ENCODE measurements at places on chromosomes 7 and 10.
A peak's percentile ranks its signal among the peaks of the same experiment; 100 is the strongest.

DNA sequence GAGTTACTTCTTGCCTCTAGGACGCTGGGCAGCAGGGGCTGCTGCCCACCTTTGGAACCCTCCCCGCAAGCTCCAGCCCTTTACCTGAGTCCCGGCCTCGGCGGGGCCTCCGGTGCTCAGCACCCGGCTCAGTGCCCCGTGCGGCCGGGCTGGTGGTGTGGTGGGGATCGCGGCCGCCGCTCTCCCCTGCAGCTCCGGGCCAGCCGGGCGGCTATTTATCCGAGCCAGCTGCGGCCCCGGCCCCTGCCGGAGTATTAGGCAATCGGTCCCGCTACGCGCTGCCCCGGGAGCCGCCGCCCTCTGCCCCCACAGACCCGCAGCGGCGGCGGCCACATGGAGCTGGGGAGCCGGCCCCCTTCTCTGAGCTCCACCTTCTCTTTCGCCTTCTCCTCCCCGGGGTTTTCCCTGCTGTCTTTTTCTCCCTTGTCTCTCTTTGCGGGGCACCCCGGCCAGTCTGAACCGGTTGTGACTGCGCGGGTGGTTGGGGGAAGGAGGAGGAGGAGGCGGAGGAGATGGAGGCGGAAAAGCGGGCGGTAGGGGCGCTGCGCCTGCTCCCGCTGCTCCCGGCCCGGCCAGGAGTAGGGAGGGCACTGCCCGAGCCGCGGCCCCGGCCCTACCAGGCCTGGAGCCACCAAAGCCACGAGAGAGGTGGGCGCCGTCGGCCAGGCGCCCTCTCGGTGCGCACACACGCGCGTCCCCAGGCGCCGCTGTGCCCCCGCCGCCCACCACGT lies at the start of gene SLC16A9:
Gene SLC16A9 (minus strand): TSS at position 456 of the 731 bp plus-strand sequence. CDS start 25,559 bp downstream, outside the sequence.
- no peaks in the 10 kb centered on the region for H3K36me3 ChIP-seq
- H3K27me3 ChIP-seq, result peaks cover 19% of the 10 kb centered on the region
- H3K4me3 ChIP-seq, result no peak within 1 kb of the TSS
- no peak within 1 kb of the TSS for H3K27ac ChIP-seq
- no peak for DNase-seq
- H3K4me1 ChIP-seq, result peaks cover 9% of the 10 kb centered on the region

DNA sequence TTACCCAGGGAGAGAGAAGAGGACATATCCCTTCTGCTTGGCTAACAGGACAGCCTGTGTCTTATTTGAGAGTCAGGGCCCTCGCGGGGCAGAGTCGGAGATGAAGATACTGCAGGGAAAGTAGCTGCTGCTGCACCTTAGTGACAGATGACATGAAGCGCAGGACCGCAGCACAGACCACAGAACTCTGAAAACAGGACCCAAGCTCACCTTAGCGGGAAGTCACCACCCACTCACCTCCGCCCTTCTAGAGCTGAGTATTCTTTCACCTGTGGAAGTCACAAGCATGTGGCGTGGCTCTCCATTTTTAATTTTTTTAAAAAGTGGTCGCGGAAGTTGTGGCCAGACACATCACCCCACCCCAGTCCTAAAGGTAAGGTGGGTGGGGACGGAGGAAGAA lies 191.4 kb downstream of the FAM107B start:
- H3K36me3 ChIP-seq, result peaks cover 8% of the 10 kb centered on the region
- H3K27ac ChIP-seq, result peak overlapping the region; percentile 90

DNA sequence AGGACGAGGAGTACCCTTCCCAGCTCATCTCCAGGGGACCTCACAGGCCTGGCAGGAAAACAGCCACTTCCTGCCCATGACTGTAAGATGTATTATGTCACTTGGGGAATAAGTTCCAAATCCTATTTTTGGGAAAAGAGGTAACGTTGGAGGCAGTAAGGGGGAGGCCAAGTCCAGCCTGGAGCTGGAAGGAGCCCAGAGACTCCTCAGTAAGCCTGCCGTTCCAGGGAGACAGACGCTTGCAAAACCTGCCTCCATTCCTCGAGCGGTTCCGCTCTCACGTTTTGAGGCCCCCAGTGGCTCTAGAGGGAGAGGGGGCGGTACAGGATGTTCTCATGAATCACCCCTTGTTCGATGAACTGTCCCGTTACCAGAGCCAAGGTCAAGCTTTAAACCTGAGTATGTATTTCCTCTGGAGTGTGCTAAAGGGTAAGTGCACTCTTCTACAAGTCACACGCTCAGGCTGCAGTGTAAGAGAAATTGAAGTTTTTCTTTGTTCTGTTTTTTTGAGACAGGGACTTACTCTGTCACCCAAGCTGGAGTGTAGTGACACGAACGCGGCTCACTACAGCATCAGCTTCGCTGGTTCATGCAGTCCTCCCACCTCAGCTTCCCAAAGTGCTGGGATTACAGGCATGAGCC lies 45.5 kb upstream of the CYTH3 start:
- no peak overlapping the region for H3K27ac ChIP-seq
- H3K36me3 ChIP-seq, result no peaks in the 10 kb centered on the region
- no peak overlapping the region for H3K4me3 ChIP-seq
- peaks cover under 1% of the 10 kb centered on the region for H3K4me1 ChIP-seq
- no peaks in the 10 kb centered on the region for H3K27me3 ChIP-seq

DNA sequence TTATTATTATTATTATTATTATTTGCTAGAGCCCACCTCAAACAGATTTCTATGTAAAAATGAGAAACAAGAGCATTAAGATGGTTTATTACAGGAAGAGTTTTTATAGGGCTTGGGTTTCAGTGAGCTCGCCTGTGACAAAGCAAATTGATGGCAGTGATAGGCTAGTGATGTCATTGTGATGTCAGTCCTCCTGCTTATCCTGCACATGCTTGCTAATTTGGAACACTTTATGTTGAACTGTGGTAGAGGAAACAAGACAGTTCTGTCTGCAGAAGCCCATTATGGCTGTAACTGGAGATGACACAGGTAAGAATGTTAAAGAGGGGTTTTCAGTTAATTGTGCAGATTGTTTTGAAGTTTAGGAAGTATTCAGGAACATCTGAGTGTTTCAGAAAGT lies 68.3 kb downstream of the CREM start:
- peak overlapping the region; percentile 93 for H3K27ac ChIP-seq
- peak overlapping the region; percentile 52 for H3K4me3 ChIP-seq
- H3K4me1 ChIP-seq, result peaks cover 14% of the 10 kb centered on the region
- H3K36me3 ChIP-seq, result no peaks in the 10 kb centered on the region

DNA sequence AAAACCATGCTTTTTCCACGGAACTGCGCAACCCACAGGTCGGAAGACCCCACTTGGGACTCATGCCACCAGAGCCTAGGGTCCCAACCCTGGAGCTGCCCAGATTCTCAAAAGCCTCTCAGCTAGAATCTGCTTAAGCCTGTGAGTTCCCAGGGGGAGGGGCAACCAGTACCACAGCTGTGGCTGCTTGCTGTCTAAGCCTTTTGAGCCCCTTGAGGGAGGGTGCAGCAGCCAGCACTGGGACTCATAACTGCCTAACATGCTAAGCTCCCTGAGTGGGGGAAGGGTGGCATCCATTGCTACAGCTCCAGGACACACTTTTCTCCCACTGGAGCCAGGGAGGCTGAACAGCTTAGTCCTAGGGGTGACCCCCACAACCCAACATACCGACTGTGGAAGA lies 485.6 kb upstream of the GRM3 start:
- no peaks in the 10 kb centered on the region for H3K4me1 ChIP-seq
- H3K4me3 ChIP-seq, result no peak overlapping the region
- H3K36me3 ChIP-seq, result no peaks in the 10 kb centered on the region
- H3K27ac ChIP-seq, result no peak overlapping the region

DNA sequence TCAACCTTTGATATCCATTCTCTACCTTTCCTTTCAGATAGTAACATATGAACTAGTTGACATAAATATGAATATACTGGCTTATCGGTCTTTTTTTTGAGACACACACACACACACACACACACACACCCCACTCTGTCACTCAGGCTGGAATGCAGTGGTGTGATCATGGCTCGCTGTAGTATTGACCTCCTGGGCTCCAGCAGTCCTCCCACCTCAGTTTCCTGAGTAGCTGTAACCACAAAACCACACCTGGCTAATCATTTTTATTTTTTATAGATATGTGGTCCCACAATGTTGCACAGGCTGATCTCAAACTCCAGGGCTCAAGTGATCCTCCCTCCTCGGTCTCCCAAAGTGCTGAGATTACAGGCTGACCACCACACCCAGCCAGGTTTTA lies 14.2 kb upstream of the NT5C3A start:
- H3K36me3 ChIP-seq, result no peaks in the 10 kb centered on the region
- H3K27ac ChIP-seq, result no peak overlapping the region
- H3K27me3 ChIP-seq, result no peaks in the 10 kb centered on the region
- peaks cover 12% of the 10 kb centered on the region for H3K4me1 ChIP-seq
- H3K4me3 ChIP-seq, result no peak overlapping the region

DNA sequence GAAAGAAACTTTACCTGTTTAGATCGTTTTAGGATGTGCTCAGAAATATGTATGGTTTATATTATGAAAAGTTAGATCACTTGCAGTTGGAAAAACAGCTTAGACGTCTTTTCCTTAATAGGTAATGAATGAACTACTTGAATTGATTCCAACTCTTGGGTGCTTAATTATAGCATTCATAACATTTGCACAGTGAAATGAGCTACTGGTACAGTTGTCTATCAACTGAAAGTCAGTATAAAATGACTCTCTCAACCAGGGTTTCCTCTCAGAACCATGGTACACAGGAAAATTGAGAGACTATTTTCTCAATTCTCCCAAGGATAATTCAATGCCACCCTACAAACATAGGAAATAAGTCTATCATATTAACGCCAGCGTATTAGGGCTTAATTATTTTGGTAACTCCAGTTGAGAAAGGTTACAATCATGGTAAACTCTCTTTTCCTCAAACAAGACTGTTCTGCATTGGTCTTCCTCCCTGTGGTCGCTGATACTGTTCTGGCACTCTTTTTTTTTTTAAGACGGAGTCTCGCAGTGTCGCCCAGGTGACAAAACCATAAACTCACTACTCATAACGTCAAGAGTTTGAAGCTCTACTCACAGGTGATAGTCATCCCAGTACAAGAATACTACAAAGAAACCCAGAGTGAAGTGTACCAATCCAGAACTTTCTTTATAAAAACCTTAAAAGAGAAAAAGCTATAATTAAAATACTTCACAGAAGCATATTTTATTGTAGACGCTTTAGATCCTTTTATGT lies 2.0 kb downstream of the ANLN start:
- H3K4me3 ChIP-seq, result no peak overlapping the region
- peaks cover 11% of the 10 kb centered on the region for H3K4me1 ChIP-seq
- H3K27me3 ChIP-seq, result no peaks in the 10 kb centered on the region
- no peak for DNase-seq
- H3K36me3 ChIP-seq, result no peaks in the 10 kb centered on the region
- H3K27ac ChIP-seq, result no peak overlapping the region

DNA sequence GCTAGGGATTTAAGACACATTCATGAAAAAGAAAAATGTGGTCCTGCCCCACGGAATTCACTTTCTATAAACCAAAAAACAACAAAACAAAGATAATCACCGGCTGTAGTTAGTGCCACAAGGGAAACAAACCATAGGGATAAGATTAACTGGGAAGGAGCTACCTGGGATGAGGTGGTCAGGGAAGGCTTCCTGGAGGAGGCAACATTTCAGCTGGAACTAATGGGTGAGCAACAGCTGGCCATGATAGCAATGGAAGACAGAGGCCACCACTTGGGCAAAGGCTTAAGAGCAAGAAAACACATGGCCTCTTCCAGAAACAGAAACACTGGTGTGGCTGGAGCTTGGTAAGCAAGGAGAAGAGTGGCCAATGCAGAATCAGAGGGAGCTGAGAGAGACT lies 38.4 kb upstream of the ENO4 start:
- no peaks in the 10 kb centered on the region for H3K36me3 ChIP-seq
- no peak overlapping the region for H3K27ac ChIP-seq
- peaks cover 4% of the 10 kb centered on the region for H3K27me3 ChIP-seq
- no peak for DNase-seq
- H3K4me1 ChIP-seq, result no peaks in the 10 kb centered on the region
- H3K4me3 ChIP-seq, result no peak overlapping the region

- DNase-seq, result no peak
- H3K4me3 ChIP-seq, result no peak overlapping the region
- H3K4me1 ChIP-seq, result no peaks in the 10 kb centered on the region
- no peak overlapping the region for H3K27ac ChIP-seq
- peaks cover 44% of the 10 kb centered on the region for H3K36me3 ChIP-seq
- H3K27me3 ChIP-seq, result no peaks in the 10 kb centered on the region
Measured at GRCh38 chr10:3126741-3127346, 45.7 kb downstream of the PITRM1 start.

All from CD4-positive, alpha-beta T cell (primary cell).